Renal cortical epithelial cell (primary cell): ENCODE measurements at places on chromosomes 1 and 21. TPM values are rescaled to one million over a fixed set of nuclear protein-coding genes. Genes with fewer than 3 reads are reported as not detected.

GRCh38 chr1:65260851-65261473, 48.4 kb upstream of the DNAJC6 start:
- DNase-seq: peak; percentile 89

GRCh38 chr1:191034132-191034531, 556.5 kb upstream of the BRINP3 start:
- DNase-seq: no peak

- DNase-seq: no peak
Observed at GRCh38 chr1:191889623-191890003, 268.6 kb upstream of the RGS18 start.

DNA sequence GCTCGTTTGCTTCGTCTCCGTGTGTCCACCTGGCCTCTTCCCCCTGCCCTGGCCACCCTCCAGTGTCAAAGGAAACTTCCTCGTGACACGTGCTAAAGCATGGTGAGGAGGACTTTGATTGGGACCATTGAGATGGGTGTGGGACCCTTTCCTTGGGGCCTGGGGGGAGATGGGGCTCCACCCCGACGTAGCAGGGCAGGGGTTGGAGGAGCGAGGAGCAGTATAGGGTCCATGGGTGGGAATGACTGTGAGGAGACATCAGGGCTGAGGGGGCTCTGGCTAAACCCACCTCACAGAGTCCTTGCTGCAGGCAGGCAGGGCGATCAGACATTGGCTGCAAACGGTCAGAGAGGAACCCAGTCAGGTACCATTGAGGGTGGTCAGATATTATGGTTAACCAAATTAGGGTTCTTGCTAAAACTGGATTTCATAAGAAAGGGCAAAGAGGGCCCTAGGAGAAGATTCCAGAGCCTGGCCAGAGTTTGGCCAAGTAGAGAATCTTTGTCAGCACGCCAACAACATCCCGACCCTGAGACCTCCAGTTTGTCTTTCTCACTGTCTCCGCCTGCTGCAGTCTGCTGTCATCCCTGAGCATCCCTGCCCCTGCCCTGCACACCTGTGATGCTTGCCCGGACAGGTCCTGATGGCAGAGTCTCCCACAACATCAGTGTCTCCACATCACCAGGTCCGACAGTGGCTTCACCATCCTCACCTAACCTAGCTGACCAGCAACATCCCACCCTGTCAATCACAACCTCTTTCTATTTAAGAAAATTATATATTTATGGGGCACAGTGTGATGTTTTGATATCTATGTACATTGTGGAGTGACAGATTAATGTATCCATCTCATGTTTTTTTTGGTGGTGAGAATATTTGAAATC, 8.0 kb downstream of the RNF187 start:
- DNase-seq: no peak

DNA sequence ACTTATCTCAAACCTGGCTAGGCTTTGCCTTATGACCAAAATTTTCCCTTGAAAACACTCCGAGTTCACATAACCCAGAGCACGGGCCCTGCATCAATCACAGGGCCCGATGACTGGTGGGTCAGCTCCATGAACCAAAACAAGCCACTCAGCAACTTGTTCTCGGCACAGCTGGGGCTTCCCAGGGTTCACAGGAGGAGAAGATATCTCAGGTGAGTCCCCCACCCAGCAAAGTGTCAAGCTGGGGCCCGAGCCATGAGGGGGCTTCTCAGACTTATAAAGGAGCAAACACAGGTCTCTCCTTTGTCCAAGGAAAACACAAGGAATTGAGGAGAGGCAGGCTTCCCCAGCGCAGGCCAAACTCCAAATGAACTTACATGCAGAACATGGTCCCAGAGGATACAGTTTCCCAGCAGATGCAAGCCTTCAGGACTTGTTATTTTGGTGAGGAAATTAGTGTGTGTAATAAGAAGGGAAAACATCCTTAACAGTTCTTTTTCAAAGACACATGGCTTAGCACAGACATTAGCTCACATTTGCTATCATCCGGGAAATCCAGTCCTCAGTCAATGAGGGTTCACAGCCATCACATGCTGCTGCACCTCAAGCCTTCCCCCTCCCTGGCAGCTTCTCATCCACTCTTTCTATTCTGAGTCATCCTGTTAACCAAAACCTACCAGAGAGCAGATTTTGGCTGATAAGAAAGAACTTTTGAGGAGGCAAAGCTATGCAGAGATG, 98.1 kb upstream of the NFIA start:
- no peak for DNase-seq

DNA sequence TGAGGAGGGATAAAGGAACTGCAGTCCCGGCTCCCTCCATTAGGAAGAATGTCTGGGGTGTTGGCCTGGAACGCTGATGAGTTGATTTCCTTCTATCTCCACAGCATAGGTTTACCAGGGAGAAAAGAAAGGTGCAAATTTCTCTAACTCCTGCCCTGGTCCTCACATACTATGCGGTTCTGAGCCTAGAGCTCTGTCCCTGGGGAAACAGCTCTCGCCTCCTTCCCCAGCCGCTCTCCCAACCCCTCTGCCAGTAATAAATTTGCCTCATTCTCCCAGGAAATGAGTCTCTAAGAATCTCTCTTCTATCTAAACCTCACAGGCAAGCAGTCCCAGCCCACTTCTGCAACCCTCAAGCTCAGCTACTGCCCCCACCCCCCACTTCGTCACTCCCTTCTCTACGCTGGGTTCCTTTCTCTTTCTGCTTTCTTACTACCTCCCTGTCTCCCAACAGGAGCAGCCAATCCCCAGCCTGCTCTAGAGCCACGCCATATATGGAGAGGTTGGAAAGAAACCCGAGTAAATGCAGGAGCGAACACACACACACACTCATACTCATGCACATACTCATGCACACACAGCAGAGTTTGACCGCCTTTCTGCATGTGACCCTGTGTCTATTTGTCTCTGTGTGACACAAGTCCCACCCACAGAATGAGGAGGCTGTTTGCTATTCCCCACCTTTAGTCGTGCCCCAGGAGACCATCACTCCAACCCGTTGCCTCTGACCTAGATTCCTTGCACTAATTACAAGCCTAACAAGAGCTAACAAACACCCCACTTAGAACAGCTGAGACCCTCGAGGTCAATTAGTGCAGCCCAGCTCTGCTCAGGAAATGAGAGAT, 13.4 kb downstream of the PLEKHO1 start:
- peak; percentile 98 for DNase-seq

- DNase-seq: peak; percentile 71
Observed at GRCh38 chr1:185894791-185895190, 160.6 kb downstream of the HMCN1 start.

DNA sequence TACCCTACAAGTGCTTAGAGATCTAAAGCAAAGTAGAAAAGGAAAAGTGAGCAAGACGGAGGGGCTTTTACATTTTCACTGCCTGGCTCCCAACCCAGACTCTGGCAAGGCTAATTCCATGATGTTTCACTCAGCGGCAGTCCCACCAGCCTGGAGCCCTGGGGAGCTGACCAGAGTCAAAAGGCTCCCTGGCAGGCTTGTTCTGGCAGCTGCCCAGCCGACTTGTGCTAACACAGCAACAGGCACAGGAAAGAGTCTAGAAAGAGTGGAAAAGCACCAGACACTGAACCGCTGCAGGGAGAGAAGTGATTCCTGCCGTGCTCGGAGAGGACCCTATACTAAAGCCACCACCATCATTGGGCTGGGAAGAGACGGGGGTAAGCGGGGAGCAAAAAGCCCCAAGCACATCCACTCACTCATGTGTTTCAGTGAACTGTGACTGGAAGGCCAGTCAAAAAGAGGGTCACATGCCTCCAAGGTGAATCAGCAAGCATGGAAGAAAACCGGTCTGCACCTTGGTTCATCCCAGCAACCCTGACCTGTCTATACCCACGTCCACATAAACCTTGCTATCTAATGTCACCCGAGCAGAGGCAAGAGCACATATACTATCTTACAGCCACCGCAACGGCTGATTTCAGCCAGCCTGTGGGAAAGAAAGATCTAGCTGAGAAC, 8.0 kb downstream of the SMIM12 start:
- DNase-seq: peak; percentile 54

- peak; percentile 94 for DNase-seq
Observed at GRCh38 chr1:44672254-44672955, 1.9 kb downstream of the TMEM53 start.

Gene XKR8
- 4.2 and 6.3 TPM in 2 replicates for total RNA-seq

Gene S100A8
- not detected in 2 replicates for total RNA-seq

Gene FAM110D
- total RNA-seq: not detected in 2 replicates

GRCh38 chr1:248521856-248522255, 14.0 kb downstream of the OR2G6 start:
- DNase-seq: no peak

Gene DNAJC28
- total RNA-seq: 1.9 and 4.2 TPM in 2 replicates

GRCh38 chr1:11058595-11059154, 1.1 kb downstream of the SRM start:
- no peak for DNase-seq

GRCh38 chr1:163928069-163928468, 606.3 kb downstream of the NUF2 start:
- no peak for DNase-seq

Gene ATAD3C
- under 0.01 and 5.2 TPM in 2 replicates for total RNA-seq

GRCh38 chr1:27349784-27350662, 8.2 kb downstream of the SYTL1 start:
- no peak for DNase-seq

Gene SPRR4
- not detected in 2 replicates for total RNA-seq

Gene NR1I3
- not detected in 2 replicates for total RNA-seq

GRCh38 chr1:89503690-89504089, 20.9 kb upstream of the LRRC8B start:
- no peak for DNase-seq

- no peak for DNase-seq
Observed at GRCh38 chr1:26938004-26938658, 16.6 kb downstream of the NUDC start.

GRCh38 chr1:175808999-175809398, 65.6 kb upstream of the TNR start:
- no peak for DNase-seq

GRCh38 chr21:45983981-45984551, 2.5 kb downstream of the COL6A1 start:
- DNase-seq: no peak

Gene SLC45A3
- total RNA-seq: 5.6 and 5.9 TPM in 2 replicates

Gene HNRNPCL4
- total RNA-seq: not detected in 2 replicates

- DNase-seq: no peak
Observed at GRCh38 chr1:248847956-248848561, 10.0 kb downstream of the ZNF672 start.

Gene SYT11
- 20.3 and 35.1 TPM in 2 replicates for total RNA-seq

GRCh38 chr1:178155481-178156255, 61.8 kb downstream of the RASAL2 start:
- DNase-seq: peak; percentile 82

Gene SLC2A5
- total RNA-seq: 1.6 TPM in 1 of 2 replicates, not detected in the other

- DNase-seq: peak; percentile 59
Observed at GRCh38 chr1:117268535-117269455, 58.1 kb upstream of the VTCN1 start.

DNA sequence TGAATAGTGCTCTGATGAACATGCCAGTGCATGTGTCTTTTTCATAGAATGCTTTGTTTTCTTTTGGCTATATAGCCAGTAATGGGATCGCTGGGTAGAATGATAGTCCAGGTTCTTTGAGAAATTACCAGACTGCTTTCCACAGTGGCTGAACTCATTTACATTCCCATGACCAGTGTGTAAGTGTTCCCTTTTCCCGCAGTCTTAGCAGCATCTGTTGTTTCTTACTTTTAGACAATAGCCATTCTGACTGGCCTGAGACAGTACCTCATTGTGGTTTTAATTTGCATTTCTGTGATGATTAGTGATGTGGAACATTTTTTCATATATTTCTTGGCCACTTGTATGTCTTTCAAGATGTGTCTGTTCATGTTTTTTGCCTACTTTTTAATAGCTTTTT, 784.5 kb downstream of the USP25 start:
- DNase-seq: no peak

Gene HAX1
- 46.1 and 132 TPM in 2 replicates for total RNA-seq
